Activated effector memory CD4-positive, alpha-beta T cell treated with anti-CD3 and anti-CD28 coated beads, Interleukin-2, amount 50 U/mL, for 16 hours (primary cell): ENCODE measurements at places on chromosomes 1 and 21.

- DNase-seq: no peak
These were observed 77.5 kb downstream of the RRAGC start for GRCh38 chr1:38781872-38782617.

- peak; percentile 76 for DNase-seq
These were observed 54.1 kb upstream of the ID3 start for GRCh38 chr1:23613191-23614031.

- DNase-seq: no peak
These were observed 68.2 kb upstream of the BCL9 start for GRCh38 chr1:147472966-147473732.

DNA sequence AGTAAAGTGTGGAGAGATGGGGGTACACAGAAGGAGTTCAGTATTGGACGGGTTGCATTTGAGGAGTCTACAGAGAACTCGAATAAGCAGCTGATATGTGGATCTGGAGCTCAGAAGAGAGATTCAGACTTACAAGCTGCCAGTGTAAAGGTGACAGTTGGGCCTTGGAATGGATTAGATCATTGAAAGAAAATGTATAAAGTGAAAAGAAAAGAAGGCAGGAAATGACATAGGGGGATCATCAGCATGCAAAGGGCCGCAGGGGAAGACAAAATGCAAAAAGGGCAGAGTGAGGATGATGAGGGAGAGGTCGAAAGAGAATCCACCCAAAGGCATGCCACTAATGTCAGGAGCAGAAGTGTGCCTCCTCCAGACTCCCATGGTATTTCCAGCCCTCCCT is 273.3 kb downstream of the TNR start:
- no peak for DNase-seq

DNA sequence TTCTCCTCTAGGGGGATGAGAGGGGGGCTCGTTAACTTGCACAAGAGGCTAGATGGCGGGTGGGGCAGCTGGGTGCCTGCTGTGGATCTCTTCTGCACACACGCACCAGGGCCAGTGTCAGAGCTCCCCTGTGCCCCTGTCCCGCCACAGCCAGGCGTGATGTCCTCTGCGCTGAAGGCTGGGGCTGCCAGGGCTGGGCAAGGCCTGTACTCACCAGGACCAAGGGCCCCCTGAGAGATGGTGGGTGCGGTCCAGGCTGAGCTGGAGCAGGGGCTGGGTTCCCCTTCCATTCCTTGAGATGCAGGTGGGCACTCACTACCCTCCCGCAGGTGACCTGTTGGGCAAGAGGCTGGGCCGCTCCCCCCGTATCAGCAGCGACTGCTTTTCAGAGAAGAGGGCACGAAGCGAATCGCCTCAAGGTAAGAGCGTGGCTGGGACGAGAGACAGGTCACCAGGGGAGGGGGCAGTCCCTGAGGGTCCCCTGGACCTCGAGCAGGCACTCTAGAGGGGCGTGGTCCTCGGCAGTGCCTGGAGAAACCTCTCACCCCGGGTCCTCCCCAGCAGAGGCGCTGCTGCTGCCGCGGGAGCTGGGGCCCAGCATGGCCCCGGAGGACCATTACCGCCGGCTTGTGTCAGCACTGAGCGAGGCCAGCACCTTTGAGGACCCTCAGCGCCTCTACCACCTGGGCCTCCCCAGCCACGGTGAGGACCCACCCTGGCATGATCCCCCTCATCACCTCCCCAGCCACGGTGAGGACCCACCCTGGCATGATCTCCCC is 15.2 kb downstream of the SAMD11 start:
- no peak for DNase-seq

GRCh38 chr1:8089535-8090228 is 63.6 kb upstream of the ERRFI1 start:
- DNase-seq: no peak

- DNase-seq: no peak
These were observed 150.0 kb downstream of the TPR start for GRCh38 chr1:186225096-186225495.
